Astrocyte of the cerebellum (primary cell): ENCODE measurements at places on chromosomes 2 and 18.

DNA sequence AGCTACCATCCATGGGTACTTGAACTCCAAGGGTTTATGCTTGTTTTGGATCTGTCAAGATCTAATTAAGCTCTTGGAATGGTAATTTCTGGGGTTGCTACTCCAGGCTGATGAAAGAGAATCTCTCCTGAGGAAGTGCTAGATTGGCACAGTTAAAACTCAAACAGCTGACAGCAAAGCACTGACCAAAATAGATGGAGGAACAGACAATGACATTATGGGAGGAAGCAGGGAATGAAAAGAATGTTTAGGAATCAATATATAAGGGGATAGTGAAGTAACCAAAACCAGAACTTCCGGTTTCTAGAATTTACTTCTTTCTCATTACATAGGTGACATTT, 6.3 kb downstream of the THUMPD2 start:
- no peak for DNase-seq

DNA sequence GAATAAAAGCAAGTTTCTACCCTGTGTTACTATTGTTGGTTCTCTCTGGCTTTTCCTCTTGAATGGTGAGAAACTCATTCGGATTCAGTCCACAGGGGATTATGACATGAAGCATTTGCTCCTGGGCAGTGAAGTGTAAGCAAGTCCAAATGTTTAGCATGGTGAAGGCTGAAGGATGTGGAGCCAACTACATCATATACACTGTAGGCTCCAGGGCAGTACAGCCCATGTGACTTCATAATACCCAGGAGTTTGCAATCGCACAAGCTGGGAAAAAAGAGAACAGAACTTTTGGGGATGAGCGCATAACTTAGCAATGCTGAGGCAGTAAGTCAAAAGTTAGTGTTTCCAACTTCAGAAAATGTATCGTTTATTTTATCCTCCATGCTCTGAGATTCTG, 695.7 kb upstream of the POU3F3 start:
- no peak for DNase-seq

DNA sequence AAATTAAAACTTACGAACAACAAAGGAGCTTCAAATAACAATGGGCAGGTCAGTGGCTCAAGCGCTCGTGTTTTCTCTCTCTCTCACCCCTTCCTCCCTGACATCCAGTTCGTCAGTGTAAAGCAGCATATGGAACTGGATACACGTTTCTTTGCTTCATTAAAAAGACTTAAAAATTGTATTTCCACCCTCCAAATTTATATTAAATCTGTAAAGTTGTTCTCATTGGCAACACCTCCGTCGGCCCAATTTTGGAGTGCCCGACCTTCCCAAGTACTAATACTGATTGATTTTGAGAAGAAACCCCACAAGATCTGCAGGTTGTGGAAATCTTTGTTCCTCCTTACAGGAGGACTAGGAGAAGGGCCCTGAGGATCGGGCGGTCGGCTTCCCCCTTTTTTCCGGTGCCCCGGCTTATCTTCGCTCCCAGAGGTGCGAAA, 2.2 kb downstream of the TBR1 start:
- DNase-seq: no peak

DNA sequence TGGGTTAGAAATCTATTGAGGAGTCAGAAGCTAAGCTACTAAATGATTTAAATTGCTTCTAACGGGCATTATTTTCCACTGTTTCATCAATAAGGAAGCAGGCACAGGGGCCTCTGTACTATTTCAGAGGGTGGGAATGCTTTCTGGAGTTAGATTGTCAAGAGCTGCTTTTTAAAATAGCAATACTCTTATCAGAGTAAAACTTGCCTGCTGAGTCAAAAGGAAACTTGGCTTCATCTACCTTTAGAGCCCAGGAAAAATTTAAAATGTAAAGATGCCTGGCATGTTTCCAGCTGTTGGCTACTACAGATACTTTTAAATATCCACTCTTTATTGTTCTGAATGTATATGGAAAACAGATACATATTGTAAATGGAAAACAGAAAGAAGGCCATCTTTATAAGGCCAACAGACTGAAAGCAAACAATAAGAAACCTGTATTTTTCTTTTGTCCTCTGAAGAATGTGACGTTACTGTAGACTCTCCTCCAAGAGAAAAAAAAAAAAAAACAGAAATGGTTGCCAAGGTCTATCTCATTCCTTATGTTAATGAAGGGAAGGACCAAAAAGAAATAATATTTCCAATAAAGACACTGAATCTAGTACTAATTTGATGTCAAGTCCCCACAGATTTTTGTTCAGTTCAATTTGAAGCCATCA, 79.1 kb downstream of the FIGN start:
- DNase-seq: no peak

- DNase-seq: no peak
Measured at GRCh38 chr2:201855356-201855755, 49.0 kb downstream of the CDK15 start.

GRCh38 chr2:152223977-152224376, 48.4 kb upstream of the STAM2 start:
- no peak for DNase-seq

DNA sequence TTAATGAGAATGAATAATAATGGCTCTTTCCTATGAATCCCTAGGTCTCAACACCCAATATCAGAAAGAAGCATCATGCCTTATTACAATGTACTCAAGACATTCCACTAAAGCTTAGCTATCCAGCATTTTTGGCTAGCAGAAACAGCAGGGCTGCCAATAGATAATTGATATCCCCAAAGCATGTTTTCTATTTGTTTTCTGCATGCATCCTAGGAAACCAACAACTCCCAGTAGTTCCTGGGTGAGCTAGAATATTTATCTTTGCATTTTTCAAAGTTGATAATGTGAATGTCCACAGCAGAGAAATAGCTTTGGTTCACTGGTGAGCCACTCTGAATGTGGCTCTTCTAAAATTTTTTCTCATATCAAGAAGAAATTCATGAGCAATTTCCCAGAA, 5.8 kb upstream of the ANTXR1 start:
- no peak for DNase-seq

GRCh38 chr2:191066197-191066918, 52.4 kb upstream of the STAT1 start:
- no peak for DNase-seq

DNA sequence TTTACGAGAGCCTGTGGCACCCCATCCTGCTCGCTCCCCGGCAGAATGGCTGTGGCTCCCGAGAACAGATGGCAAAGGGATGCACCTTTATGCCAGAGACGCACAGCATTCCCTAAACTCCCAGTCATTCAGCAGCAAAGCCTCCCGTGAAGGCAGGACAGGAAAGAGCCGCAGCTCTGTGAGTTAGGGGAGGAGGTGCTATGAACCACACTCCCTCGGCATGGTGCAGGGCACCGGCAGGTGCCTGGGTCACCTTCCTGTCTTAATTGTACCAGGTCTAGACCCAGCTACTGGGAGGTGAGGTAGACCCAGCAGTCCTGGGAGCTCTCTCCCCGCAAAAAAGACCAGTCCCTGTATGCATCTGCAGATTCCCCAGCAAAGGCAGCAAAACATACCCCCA, 149.8 kb downstream of the TWIST2 start:
- no peak for DNase-seq
